ENCODE measurements at places on chromosomes 16 and 17.

GRCh38 chr17:63439687-63440086, 6.4 kb downstream of the CYB561 start:
- no peak for DNase-seq

DNA sequence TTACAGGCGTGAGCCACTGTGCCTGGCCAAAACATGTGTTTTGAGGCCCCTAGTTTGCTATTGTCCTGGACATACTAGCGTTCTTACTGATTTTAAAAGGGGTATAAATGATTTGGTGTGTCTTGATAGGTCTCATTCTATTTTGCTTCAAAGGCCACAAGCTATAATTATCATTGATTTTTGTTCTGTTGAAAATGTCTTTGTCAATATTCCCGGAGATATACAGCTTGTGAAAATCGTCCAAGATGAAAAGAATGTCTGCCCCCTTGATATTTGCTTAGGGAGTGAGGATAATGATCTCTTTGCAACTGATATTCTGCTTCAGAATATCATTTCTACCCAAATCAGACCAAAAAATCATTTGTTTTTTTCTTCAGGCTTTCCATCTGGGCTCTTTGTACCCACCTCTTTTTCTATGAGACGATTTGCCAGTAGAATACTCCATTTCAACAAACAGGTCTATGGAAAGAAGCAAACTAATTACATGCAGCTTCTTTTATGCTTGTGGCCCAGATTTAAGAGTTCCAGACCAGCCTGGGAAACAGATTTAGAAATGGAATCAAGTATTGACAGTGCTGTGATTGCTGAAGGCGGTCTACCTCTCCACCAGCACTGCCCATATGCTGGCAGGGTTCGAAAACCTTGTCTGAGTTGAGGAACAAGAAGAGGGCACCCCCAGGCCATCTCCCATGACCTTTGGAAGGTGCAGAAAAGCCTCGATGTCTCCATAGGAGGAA, 14.1 kb upstream of the ST6GALNAC1 start:
- no peak for DNase-seq

GRCh38 chr16:66948134-66948836, 12.8 kb upstream of the CES3 start:
- DNase-seq = no peak

GRCh38 chr17:39618246-39618913, 8.4 kb upstream of the PPP1R1B start:
- no peak for DNase-seq

GRCh38 chr17:43578699-43579565, 32.8 kb upstream of the ETV4 start:
- DNase-seq = no peak

DNA sequence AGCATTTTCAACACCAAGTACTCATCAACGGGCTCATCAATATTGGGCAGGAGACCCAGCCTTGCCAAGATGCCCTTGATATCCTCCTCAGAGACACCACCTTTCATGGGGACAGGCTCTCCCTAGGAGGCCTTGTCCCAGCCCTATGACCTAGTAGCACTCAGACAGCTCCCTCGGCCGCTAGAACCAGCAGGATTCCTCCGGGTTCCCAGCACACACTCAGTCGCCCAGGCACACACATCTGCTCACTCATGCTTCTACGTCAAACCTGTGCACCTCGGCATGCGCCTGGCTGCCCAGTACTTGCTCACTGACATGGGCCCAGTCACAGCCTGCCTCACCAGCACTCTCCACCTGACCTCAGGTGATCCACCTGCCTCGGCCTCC, 17.0 kb downstream of the SRCIN1 start:
- no peak for DNase-seq

DNA sequence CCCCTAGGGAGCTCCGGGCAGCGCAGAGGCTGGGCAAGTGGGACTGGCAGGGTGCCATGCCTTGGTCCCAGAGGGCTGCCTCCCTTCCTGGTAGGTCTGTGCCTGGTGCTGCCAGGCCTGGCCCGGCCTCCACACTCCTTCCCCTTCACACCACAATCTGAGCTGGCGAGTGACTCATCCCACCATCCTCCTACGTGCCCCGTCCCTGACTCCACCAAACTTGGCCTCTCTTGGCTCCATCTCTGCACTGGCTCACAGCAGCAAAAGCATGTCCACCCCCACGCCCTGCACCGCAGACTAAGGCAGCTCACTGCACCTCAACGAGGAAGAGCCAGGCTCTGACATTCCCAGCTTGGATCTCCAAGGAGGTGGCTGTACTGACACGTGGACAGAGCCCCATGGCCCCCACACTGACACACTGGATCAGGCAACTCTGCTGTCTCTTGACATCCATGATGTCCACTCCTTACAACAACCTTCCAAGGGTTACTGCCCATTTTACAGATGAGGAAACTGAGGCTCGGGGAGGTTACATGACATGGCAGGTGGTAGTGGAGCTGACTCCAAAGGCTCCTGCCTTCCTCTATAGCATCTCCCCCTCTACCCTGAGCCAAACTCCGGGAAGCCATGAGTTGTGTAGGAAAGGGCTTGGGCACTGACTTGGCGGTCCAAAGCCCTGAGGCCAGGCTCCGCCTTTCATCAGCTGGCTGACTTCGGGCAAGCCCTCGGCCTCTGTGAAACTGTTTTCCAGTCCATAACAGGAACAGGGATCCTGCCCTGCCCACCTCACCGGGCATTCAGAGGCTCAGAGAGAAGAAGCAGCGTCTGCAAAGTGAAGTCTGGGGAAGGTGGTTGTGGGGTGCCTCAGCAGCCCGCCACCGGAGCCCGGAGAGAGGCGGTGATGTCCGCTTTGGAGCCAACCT, 20.1 kb upstream of the KRT19 start:
- peak; percentile 46 for DNase-seq

All from stimulated activated CD8-positive, alpha-beta memory T cell treated with anti-CD3 and anti-CD28 coated beads, Interleukin-7, amount 100 ng/mL, for 24 hours (primary cell).